Stimulated activated memory B cell treated with anti-CD40 and anti-IgM and Interleukin-4, amounts not matched to agents 10 μg/mL and 1 μg/mL and 100 μg/mL, for 72 hours (primary cell): ENCODE measurements at places on chromosomes 6 and 20.

- H3K36me3 ChIP-seq: no peaks in the 10 kb centered on the region
- no peak overlapping the region for H3K27ac ChIP-seq
- H3K4me1 ChIP-seq: no peaks in the 10 kb centered on the region
- H3K4me3 ChIP-seq: no peak overlapping the region
These were observed 143.5 kb downstream of the FLRT3 start for GRCh38 chr20:14193885-14194284.

DNA sequence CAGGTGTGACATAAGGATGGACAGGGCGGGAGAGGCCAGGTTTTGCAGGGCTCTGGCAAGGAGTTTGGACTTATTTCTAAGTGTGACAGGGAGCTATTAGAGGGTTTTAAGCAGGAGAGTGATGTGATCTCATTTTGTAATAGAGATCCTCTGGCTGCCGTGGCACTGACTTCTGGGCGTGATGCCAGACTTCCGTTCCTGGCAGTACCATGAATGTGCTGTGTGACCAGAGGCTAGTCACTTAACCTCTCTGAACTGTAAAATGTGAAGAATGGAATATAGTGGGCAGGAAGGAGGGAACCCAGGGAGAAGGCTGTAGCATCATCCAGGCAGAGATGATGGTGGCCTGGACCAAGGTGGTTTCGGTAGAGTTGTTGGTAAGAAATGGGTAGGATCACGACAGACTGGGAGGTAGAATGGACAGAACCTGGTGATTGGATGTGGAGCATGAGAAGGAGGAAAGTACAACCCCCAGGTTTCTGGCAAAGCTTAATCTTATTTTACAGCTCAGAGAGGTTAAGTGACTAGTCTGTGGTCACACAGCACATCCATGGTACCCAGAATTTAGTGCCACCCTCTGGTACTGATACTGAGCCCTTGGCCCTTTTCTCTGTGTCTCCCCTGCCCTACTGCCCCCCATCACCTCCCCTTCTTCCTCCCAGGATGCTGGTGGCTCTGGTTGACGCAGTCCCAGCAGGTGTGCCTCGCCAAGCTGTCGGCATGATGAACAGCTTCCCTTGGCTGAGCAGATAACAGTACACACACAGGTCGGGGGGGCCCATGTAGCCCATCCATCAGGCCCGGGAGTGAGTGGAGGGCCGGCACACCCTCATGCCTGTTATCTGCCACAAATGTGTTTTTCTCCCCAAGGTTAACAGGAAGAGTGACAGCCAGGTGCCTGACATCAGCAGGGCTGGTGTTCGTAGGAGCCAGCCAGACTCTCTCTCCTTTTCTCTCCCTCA is 52.9 kb upstream of the CTNNBL1 start:
- ATAC-seq: no peak
- peaks cover 48% of the 10 kb centered on the region for H3K27me3 ChIP-seq
- H3K36me3 ChIP-seq: no peaks in the 10 kb centered on the region
- no peak overlapping the region for H3K4me3 ChIP-seq
- H3K27ac ChIP-seq: no peak overlapping the region

- H3K4me3 ChIP-seq: no peak overlapping the region
- H3K4me1 ChIP-seq: no peaks in the 10 kb centered on the region
- ATAC-seq: peak; percentile 24
- no peak overlapping the region for H3K27ac ChIP-seq
- no peaks in the 10 kb centered on the region for H3K36me3 ChIP-seq
These were observed 555.8 kb downstream of the PKHD1 start for GRCh38 chr6:51531623-51532022.

DNA sequence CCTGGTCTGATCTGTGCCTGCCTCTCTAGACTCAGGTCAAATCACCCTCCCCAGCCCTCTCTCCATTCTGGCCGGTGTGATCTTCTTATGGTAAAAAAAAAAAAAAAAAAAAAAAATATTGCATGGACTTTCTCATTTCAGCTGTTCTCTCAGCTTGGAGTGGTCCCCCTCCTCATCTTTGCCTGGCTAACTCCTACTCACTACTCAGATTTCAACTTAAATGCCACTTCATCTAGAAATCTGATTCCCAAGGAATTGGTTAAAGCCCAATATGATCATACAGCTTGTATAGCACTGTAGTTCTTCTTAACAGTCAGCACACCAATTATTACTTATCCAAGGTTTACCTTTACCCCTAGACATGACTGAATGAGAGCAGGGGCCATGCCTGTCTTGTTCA is 105.9 kb upstream of the CARMIL1 start:
- H3K27me3 ChIP-seq: peaks cover 2% of the 10 kb centered on the region
- H3K4me1 ChIP-seq: no peaks in the 10 kb centered on the region
- ATAC-seq: no peak

- no peaks in the 10 kb centered on the region for H3K36me3 ChIP-seq
- no peaks in the 10 kb centered on the region for H3K4me1 ChIP-seq
- no peak overlapping the region for H3K4me3 ChIP-seq
These were observed 65.8 kb downstream of the ADGRG6 start for GRCh38 chr6:142367501-142368018.

DNA sequence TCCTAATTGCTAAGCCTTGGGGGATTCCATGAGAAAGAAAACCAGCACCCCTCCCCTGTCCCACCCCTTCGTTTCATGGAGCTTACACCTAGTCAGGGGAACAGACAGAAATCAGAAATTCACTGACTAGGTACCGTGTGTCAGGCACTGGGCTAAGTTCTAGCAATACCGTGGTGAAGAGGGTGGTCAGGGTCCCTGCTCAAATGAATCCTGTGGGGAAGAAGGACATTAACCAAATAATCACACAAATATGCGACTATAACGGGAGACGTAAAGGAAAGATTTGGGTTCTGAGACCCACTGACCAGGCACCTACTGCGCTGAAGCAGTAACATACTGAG is 65.1 kb upstream of the TOP1 start:
- H3K4me1 ChIP-seq: no peaks in the 10 kb centered on the region
- no peak overlapping the region for H3K27ac ChIP-seq
- no peak for ATAC-seq
- H3K4me3 ChIP-seq: no peak overlapping the region

DNA sequence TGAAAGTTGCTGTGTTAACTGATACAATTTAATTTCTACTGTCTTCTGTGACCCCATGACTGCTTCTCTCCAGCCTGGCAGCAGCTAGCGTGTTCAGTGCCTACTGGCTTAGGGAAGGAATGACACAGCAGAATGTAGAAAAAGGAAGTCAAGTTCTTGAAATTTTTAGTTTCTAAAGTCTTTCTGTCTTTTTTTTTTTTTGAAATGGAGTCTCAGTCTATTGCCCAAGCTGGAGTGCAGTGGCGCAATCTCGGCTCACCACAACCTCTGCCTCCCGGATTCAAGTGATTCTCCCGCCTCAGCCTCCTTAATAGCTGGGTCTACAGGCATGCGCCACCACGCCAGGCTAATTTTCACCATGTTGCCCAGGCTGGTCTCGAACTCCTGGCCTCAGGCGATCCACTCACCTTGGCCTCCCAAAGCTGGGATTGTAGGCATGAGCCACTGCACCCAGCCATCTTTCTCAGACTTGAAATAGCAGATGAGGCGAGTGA is 39.3 kb downstream of the PCNA start:
- peak overlapping the region; percentile 91 for H3K27ac ChIP-seq
- peaks cover 6% of the 10 kb centered on the region for H3K36me3 ChIP-seq
- ATAC-seq: peak; percentile 76
- H3K4me1 ChIP-seq: peaks cover 54% of the 10 kb centered on the region
- peak overlapping the region; percentile 32 for H3K4me3 ChIP-seq
- no peaks in the 10 kb centered on the region for H3K27me3 ChIP-seq

- no peak overlapping the region for H3K4me3 ChIP-seq
- H3K36me3 ChIP-seq: no peaks in the 10 kb centered on the region
- no peaks in the 10 kb centered on the region for H3K27me3 ChIP-seq
- H3K27ac ChIP-seq: no peak overlapping the region
These were observed 254.0 kb downstream of the TPBG start for GRCh38 chr6:82617648-82618047.

- H3K36me3 ChIP-seq: peaks cover 37% of the 10 kb centered on the region
- H3K27ac ChIP-seq: no peak overlapping the region
- no peaks in the 10 kb centered on the region for H3K27me3 ChIP-seq
- ATAC-seq: no peak
- H3K4me1 ChIP-seq: no peaks in the 10 kb centered on the region
These were observed 2.0 kb upstream of the COL10A1 start for GRCh38 chr6:116127771-116128493.

DNA sequence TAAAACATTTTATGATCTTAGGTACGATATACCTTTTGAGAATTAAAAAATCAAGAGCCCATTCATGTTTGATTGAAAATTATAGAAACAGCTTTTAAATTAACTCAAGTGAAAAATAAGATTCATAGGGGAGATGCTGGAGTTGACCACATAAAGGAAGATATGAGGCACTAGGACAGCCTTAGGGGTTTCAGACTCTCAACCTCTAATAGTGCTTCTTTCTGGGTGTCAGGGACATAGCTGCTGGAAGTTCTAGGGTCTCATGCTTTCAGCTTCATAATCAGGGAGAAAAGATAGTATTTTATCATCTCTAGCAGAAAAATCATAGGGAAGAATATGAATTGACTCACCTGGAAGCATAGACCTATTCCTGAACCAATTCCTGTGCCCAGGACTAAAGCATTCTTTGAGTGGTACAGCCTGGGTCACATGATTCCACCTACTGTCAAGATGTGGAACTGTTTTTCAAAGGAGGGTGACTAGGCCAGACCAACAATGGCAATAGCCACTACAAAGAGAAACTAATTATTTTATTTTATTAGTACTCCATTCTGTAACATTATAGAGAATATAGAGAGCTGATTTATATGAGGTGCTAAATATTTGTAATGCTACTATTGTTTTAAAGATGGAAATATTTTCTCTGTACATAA is 27.8 kb upstream of the CENPW start:
- H3K27ac ChIP-seq: no peak overlapping the region
- no peaks in the 10 kb centered on the region for H3K27me3 ChIP-seq
- no peak overlapping the region for H3K4me3 ChIP-seq
- no peaks in the 10 kb centered on the region for H3K4me1 ChIP-seq
- ATAC-seq: no peak

- no peak overlapping the region for H3K4me3 ChIP-seq
- H3K27me3 ChIP-seq: peaks cover 15% of the 10 kb centered on the region
- H3K4me1 ChIP-seq: peaks cover 12% of the 10 kb centered on the region
- H3K36me3 ChIP-seq: no peaks in the 10 kb centered on the region
- H3K27ac ChIP-seq: no peak overlapping the region
- ATAC-seq: no peak
These were observed 259.6 kb downstream of the TBC1D7 start for GRCh38 chr6:13068586-13069210.

GRCh38 chr6:132314432-132314831 is 86.8 kb downstream of the MOXD1 start:
- peaks cover 15% of the 10 kb centered on the region for H3K4me1 ChIP-seq
- no peak overlapping the region for H3K4me3 ChIP-seq

DNA sequence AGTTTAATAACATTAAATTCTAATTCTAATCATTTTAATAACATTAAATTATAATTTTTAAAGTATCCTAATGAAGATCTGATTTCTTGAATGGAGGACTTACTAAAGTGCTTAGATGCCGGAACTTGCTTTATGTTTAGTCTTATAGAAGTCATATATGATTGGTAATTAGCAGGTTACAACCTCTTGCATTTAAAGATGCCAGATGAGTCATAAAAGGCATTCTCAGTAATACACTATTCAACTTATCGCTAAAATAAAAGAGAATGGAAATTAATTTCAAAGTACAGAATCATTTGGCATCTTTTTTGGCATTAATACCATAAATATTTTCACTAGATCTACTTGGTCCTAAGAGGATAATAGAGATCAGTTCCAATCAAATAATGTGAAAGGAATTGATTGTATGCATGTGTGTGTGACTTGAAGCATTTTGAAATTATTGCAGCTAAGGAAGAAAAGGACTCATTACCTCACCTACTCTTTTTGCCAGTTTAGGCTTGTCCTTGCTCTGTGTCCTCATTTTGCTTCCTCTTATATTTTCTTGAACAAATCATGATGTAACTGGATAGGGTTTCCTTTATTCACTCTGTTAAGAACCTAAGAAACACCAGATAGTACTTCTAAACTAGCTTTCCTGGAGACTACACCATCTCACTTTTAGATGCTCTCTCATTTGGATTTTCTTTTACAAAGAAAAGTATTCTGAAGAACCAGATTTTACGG is 2.7 kb downstream of the COL21A1 start:
- no peaks in the 10 kb centered on the region for H3K36me3 ChIP-seq
- H3K27me3 ChIP-seq: no peaks in the 10 kb centered on the region
- no peak for ATAC-seq
- no peak overlapping the region for H3K4me3 ChIP-seq
- H3K27ac ChIP-seq: no peak overlapping the region

DNA sequence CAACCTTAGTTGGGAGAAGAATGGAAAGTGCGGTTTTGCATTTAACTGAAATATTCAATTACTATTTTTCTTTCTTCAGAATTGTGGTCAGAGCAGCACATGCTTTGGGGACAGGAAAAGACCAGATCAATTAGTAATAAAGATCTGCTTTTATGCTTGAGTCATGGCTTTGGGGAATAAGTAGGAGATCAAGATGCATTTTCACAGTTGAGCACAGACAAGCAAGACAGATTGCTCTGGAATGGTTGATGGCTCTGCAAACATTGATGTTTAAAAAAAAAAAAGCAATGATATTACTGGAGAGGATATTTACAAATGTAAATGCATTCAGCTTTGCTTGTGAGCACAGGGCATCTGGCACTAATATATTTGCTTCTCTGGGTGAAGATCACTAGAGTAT is 224.4 kb upstream of the SASH1 start:
- no peaks in the 10 kb centered on the region for H3K36me3 ChIP-seq
- no peak overlapping the region for H3K4me3 ChIP-seq
- no peak for ATAC-seq
- no peaks in the 10 kb centered on the region for H3K4me1 ChIP-seq
- no peak overlapping the region for H3K27ac ChIP-seq

- peaks cover 17% of the 10 kb centered on the region for H3K27me3 ChIP-seq
- no peak overlapping the region for H3K27ac ChIP-seq
- H3K36me3 ChIP-seq: peaks cover 16% of the 10 kb centered on the region
- peaks cover 10% of the 10 kb centered on the region for H3K4me1 ChIP-seq
These were observed 71.3 kb upstream of the IYD start for GRCh38 chr6:150297327-150298029.

- peaks cover 9% of the 10 kb centered on the region for H3K36me3 ChIP-seq
- peak; percentile 73 for ATAC-seq
- no peaks in the 10 kb centered on the region for H3K27me3 ChIP-seq
- H3K4me1 ChIP-seq: peaks cover 79% of the 10 kb centered on the region
- H3K4me3 ChIP-seq: peak overlapping the region; percentile 50
These were observed 28.2 kb upstream of the TAF8 start for GRCh38 chr6:42021847-42022754.
